Kidney epithelial cell (primary cell): ENCODE measurements at places on chromosomes 12 and 14. TPM values are rescaled to one million over a fixed set of nuclear protein-coding genes. Genes with fewer than 3 reads are reported as not detected.

Gene NPFF
- 3.0 TPM in 1 of 2 replicates, not detected in the other for total RNA-seq

Gene SAMD15
- total RNA-seq, result 1.9 and 15.5 TPM in 2 replicates

Gene GLS2
- 2.3 and 3.3 TPM in 2 replicates for total RNA-seq

Gene PLD4
- total RNA-seq, result 0.04 and 0.68 TPM in 2 replicates

Gene FERMT2
- 83.9 and 86.3 TPM in 2 replicates for total RNA-seq

Gene ACACB
- 0.84 and 1.9 TPM in 2 replicates for total RNA-seq

Gene KRT6A
- total RNA-seq, result 0.21 and 0.27 TPM in 2 replicates

Gene LRRC43
- 0.75 and 2.5 TPM in 2 replicates for total RNA-seq

Gene GCN1
- total RNA-seq, result 78.4 and 84.8 TPM in 2 replicates

Gene PLEKHA5
- total RNA-seq, result 17.1 and 21.9 TPM in 2 replicates

Gene MUCL1
- total RNA-seq, result not detected in 2 replicates

Gene TTC5
- total RNA-seq, result 10.9 and 13.3 TPM in 2 replicates

Gene GPR137C
- total RNA-seq, result 0.46 and 1.3 TPM in 2 replicates

- no peak for DNase-seq
Observed at GRCh38 chr14:53663709-53664108, 292.9 kb downstream of the BMP4 start.

DNA sequence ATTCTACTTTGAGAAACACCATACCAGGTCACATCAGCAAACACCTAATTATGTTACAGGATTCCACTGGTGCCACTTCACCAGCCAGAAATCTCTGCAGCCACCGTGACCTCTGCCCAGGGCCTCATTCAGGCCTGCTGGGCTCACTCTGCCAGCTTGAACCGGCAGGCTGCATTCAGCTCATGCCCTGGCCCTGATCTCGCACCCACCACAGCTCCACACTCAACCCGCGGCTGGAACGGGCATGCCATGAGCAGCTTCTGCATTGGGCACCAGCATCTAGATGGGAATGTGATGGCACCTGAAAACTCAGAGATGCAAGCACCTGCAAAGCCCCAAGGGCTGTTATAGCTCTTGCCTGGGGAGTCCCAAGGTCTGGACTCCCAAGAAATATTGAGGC, 168.7 kb downstream of the DPY19L2 start:
- no peak for DNase-seq

- no peak for DNase-seq
Observed at GRCh38 chr12:3551976-3552725, 61.1 kb downstream of the PRMT8 start.

DNA sequence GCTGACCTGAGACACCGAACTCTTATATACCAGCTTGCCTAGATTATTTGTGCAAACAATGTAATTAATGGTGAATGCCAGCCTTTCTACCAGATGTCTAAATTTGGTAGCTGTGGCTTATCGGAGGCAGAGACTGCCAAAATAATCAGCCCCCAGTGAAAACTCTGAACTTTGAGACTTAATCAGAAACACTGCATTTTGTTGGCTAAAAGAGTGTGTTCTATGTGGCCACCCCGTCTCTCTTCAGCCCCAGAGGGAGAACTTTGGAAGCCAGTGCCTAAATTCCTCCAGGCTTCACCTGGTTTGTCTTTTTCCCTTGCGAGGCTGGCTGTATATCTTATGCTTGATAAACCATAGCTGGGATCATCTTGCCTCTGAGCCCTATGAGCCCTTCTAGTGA, 90.1 kb downstream of the LMNTD1 start:
- DNase-seq, result no peak

DNA sequence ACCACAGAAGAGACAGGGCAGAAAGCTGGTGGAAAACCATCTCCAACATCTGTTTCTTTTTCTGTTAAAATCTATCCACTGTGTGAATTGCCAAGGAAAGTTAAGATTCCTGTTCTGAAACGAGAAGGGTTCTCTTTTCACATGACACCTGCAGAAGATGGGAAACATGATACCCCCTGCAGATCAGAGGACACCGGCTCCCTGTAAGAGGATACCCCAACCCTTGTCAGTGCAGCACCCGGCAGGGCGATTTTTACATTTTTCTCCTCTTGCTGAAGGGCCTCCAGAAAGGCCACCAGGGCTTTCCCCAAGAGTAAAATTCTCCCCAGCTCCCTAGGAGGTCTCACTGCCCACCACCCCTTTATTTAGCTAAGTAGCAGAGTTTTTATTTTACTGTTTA, 48.2 kb downstream of the DPF3 start:
- DNase-seq, result no peak

- DNase-seq, result no peak
Observed at GRCh38 chr12:39401459-39401858, 41.5 kb downstream of the KIF21A start.

DNA sequence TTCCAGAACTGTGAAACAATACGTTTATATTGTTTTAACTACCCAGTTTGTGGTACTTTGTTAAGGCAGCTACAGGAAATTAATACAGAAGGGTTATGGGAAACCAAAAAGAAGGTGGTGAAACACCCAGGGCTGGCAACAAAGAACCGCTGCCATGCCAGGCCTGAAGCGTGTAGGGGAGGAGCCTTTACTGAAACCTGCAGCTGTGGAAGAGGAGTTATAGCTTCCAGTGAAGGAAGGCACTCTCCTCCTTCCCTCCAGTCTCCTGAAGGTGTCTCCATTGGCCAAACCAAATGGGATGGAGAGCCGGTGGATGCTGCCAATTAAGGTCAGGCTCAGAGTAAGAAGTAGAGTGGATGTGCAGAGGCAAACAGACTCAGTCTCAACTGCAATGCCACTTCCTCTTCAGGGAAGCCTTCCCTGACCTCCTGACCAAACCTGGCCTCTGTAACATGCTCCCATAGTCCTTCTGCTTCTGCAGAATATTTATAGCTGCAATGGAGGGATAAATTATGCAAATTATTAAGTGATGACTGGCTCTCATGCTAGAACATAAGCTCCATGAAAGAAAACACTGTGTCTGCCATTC, 168.3 kb downstream of the DAD1 start:
- DNase-seq, result no peak

GRCh38 chr12:1972856-1973317, 31.4 kb downstream of the DCP1B start:
- no peak for DNase-seq

- DNase-seq, result no peak
Observed at GRCh38 chr12:52162981-52163380, 28.8 kb downstream of the KRT80 start.

DNA sequence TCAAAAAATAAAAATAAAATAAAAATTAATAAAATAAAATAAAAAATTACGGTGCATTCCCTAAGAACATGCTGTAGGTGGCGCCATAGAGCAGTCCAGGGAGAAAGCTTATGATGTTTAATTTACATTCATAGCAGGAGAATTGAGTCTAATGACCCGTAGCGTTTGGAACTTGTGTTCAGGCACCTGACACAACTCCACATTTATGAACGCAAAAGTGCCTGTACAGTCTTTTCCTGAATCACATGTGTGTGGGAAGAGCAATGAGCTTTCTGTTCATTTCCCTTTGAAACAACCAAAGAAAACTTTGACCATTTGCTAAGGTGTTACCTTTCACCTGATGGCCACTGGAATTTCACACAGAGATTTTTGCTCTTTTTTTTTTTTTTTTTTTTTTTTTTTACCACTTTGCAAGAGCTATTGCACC, 60.6 kb upstream of the KCNA1 start:
- DNase-seq, result no peak

GRCh38 chr12:54631551-54631950, 3.1 kb downstream of the LACRT start:
- DNase-seq, result no peak

DNA sequence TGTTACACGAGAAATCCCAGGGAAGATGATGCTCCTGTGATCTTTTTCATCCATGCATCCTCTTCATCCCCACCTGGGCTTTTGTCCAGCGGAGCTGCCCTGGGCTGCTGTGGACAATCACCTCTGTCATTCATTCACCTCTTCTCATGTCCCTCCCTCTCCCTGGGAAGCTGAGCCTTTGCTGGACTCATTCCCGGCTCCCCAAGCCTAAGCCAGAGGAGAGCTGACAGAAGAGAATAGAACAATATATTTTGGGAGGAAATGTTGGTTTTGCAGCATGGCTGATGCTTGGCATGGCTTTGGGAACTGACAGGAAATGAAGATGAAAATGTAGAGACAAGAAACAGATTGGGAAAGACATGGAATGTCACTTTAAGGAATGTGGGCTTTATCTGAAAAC, 177.4 kb downstream of the DICER1 start:
- no peak for DNase-seq

GRCh38 chr12:131390412-131391334, 320.2 kb upstream of the SFSWAP start:
- DNase-seq, result no peak

DNA sequence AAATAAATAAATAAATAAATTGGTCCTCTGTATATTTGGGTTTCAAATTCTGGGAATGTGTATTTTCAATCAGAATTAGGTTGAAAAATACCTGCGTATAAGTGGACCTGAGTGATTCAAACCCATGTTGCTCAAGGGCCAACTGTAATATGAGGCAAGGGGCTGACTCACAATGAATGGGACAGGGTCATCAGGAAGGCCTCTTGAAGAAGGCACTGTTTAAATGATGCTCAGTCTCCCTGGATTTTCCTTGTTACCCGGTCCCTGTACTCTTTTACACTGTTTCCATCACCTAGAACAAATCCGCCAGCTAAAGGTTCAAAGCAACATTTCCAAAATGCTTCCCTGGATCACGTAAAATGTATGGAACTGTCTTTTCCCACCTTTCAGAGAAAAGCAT, 3.8 kb downstream of the PSMB5 start:
- no peak for DNase-seq

GRCh38 chr14:34229140-34229539, 232.9 kb downstream of the SPTSSA start:
- no peak for DNase-seq

DNA sequence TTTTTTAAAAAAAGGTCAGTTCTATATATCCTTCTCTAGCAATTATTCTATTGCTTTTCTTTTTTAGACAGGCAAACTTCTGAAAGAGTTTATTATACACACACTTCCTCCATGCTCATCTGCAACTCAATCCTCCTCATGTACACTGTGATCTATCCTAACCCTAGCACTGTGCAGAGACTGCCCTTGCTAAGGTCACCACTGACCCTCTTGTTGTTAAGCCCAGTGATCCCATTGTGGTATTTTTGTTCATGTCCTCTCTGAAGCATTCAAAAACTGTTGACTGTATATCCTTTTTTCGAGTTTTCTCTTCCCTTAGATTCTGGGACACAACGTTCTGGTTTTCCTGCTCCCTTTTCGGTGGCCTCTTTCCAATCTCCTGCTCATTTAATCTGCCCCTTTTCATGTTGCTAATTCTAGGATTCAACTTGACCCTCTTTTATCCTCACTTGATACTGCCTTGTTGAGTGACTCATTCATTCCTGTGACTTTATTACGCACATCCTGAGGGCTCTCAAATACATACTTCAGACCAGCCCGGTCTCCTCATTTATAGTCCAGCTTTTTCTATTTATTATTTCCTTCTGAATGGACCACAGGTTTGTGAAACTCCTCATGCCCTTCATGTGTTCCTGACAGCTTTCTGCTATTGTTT, 53.9 kb upstream of the PTPRB start:
- no peak for DNase-seq

GRCh38 chr12:19161216-19161615, 31.7 kb downstream of the PLEKHA5 start:
- no peak for DNase-seq

- no peak for DNase-seq
Observed at GRCh38 chr12:56474389-56474788, 6.0 kb downstream of the SPRYD4 start.
